ENCODE measurements at places on chromosomes 3 and 15.
A peak's percentile ranks its signal among the peaks of the same experiment; 100 is the strongest.

DNA sequence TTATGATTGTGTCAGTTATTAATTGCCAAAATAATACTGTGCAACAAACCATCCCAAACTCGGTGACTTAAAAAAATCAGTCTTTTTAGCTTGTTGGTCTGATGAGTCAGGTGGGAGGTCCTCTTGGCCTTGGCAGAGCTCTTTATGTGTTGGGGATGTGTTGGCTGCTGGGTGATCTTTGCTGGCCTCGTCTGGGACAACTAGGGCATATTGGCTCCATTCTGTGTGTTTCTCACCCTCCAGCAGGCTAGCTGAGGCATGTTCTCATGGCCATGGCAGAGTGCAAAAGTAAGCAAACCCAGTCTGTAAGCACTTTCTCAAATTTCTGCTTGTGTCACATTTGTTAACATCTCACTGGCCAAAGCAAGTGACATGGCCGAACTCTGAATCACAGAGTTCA is 251.6 kb downstream of the RPLP1 start:
- DNase-seq = peak; percentile 36

DNA sequence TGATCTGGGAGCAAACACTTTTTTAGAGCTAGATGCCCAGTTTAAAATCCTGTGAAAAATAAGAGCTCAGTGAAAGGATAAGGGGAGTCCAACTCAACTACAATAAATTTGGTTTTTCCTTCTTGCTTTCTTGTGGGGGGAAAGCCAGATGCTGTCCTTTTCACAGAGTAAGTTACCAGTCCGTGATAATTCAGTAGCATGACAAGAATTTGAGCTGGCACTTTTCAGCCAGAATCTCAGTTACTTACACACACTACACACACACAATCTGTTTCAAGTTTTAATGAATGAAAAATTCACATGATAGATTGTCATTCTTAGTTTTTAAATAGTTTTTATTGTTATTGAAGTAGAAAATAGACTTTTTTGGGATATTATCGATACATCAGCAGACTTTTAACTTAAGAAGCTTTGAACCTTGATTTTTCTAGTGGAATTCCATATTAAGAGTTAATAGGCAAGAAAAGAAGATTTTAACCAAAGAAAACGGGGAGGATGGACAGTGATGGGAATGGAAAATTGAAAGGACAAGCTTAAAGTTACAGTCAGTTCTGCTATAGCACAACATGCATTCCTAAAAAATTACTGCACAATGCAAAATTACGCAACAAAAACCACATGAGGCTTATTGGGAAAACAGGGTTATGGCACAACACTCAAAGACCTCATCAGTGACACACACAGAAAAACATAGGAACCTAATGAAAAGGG is 47.0 kb downstream of the PSMD6 start:
- DNase-seq = peak; percentile 96

- DNase-seq = no peak
Measured at GRCh38 chr3:49104052-49104426, 518 bp downstream of the QARS1 start.

GRCh38 chr3:2880218-2880756 is 229.9 kb downstream of the IL5RA start:
- no peak for DNase-seq

GRCh38 chr3:23720885-23721284 is 84.9 kb upstream of the UBE2E1 start:
- DNase-seq = peak; percentile 80

- DNase-seq = no peak
Measured at GRCh38 chr3:143247073-143247472, 127.5 kb downstream of the CHST2 start.

DNA sequence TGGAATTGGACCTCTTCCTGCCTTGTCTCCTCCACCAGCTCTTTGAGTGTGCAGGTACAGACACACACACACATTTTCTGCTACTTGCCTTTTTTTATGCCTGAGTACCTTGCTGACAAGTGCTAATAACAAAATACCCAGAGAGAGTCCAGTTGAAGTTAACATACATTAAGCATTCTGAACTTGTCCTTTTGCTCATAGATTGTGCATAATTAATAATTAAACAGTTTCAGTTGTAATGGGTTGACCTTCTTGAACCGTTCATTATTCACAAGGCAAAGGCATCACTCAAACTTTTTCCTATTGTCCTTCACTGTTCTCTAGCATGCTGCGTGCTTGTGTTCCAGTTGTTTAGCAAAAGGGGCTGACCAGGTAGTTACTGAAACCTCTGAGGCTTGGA is 59.6 kb upstream of the SKOR1 start:
- DNase-seq = no peak

DNA sequence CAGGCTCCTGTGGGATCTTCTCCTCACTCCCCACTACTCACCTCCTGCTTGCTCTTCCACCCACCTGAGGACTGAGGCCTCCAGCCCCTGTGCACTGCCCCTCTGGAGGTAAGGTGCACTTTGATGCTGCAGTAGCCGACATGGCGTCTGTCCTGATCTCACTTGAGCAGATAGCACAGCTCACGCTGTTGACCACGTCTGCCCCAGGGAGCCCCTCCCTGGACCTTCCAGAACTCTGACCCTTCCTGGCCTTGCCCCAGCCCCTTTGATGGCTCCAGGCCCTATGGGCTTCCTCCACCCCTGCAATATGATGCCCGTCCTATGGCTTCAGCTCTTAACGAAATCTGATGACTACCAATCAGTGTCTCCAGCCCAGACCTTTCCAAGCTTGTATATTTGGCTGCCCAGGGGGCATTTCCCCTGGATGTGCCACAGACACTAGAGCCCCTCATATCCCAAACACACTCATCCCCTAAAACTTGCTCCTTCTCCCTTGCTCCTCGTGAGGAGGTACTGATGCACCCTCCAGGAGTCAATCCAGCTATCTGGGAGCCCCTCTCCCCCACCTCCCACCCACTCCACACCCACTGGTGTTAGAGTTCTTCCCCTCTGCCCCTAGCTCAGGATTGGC is 27.1 kb downstream of the KY start:
- DNase-seq = no peak

Measured in IMR-90 (cell line).